ENCODE measurements at places on chromosomes 11 and 22.

DNA sequence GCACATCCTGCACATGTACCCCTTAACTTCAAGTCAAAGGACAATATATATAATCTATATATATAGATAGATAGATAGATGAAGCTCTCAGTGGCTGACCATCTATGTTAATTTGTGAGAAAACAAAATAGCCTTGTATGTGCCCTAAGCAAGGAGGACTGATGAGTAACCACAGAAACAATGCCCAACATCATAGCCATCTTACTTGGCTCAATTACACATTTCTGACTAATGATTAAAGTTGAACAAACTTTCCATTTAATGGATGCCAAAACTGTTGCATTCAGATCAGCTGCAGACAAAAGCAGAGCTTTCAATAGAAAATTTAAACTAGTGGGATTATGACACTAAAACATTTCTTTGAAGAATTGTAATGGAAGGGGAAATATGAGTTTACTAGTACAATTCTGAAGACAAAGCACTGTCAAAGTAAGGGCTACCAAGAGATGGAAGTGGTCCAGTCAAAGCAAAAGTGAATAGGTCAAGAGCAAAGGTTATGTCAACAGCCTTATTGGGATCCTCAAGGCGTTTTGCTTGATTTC lies 1188.2 kb upstream of the RAG2 start:
- no peak for DNase-seq

DNA sequence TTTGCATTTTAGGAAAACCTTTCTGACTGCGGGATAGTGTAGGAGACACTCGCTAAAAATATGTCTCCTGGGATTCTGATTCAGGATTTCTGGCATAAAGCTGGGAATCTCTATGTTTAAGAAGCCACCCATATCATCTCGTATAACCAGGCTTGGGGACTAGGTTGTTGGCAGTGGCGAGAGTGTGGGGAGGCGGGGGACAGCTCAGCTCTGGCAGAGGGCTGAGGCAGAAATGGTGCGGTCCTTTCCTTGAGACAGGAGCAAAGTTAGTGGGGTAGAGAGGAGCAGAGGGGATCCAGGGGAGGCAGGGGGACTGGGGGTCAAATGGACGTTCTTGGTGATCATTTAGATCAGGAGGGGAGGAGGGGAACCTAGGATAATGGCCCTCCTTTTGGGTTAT lies 74.3 kb downstream of the TEAD1 start:
- DNase-seq: no peak

GRCh38 chr22:29230972-29231875 lies 25.5 kb downstream of the EMID1 start:
- no peak for DNase-seq

GRCh38 chr11:43459246-43459645 lies 100.5 kb downstream of the TTC17 start:
- DNase-seq: no peak

- DNase-seq: peak; percentile 24
These were observed 39.7 kb upstream of the AKIP1 start for GRCh38 chr11:8871171-8871775.

GRCh38 chr11:82989628-82990404 lies 81.9 kb downstream of the RAB30 start:
- no peak for DNase-seq

- DNase-seq: no peak
These were observed 128.9 kb downstream of the DBX1 start for GRCh38 chr11:20031155-20032001.

DNA sequence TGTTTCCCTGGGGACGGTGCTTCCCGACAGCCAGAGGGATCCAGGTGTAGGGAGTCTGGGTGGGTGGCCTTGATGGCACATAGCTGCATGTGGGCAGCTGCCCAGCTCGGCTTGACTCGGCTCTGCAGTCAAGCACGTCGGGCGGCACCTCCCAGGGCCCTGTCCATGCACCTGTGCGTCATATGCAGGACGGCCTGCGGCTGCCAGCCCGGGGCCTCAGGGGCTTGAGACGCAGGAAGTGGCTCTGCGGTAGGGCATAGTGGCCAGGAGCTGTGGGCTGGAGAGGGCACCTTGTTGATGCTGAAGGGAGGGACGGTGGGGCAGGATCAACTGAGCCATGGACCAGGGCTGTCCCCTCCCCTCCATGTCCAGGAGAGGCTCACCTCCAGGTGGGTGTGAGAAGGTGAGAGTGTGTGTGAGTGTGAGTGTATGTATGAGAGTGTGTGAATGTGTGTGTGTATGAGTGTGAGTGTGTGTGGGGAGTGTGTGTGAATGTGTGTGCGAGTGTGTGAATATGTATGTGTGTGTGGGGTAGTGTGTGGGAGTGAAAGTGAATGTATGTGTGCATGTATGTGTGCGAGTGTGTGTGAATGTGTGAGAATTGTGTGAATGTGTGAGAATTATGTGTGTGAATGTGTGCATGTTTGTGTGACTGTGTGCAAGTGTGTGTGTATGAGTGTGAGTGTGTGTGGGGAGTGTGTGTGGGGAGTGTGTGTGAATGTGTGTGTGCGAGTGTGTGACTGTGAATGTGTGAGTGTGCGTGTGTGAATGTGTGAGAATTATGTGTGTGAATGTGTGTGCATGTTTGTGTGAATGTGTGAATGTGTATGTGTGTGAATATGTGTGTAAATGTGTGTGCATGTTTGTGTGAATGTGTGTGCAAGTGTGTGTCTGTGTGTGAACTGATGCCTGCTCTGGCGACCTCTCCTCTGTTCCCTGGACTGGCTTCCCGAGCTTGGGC lies 5.7 kb upstream of the SUN2 start:
- no peak for DNase-seq

- DNase-seq: peak; percentile 49
These were observed 23.4 kb upstream of the RIC3 start for GRCh38 chr11:8192016-8192895.

GRCh38 chr22:47613606-47614350 lies 851.3 kb downstream of the TBC1D22A start:
- no peak for DNase-seq

DNA sequence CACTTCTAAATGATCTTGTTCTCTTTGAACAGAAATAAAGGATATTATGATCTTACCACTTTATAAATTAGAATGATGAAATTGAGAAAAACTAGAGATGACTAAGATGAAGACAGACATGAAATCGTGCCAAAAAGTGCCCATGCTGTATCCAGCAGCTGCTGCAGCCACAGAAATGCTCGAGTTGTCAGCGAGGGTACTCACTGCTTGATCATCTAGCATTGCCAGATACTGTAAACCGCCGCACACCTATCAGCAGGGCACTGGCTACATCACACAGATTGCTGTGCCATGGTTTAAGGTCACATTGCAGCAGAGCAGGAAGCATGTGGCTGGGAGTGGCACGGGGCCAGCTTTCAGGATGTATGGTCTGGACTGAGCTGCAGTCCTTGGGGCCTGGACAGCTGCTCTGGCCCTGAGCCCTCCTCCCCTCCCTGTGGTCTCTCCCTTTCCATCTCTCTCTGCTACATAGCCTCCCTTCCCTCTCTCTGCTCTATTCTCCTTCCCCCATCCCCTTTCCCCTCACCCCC lies 51.0 kb upstream of the SEPTIN5 start:
- peak; percentile 79 for DNase-seq

- no peak for DNase-seq
These were observed 6.1 kb downstream of the ARHGAP8 start for GRCh38 chr22:44758344-44758973.

- DNase-seq: no peak
These were observed 4.0 kb downstream of the APBB1 start for GRCh38 chr11:6414874-6415328.

- DNase-seq: no peak
These were observed 54.3 kb downstream of the CTNND1 start for GRCh38 chr11:57815877-57816276.

GRCh38 chr22:19040888-19041703 lies 81.1 kb downstream of the DGCR2 start:
- DNase-seq: no peak

- DNase-seq: peak; percentile 51
These were observed 40.9 kb upstream of the MUC5AC start for GRCh38 chr11:1116666-1117390.

DNA sequence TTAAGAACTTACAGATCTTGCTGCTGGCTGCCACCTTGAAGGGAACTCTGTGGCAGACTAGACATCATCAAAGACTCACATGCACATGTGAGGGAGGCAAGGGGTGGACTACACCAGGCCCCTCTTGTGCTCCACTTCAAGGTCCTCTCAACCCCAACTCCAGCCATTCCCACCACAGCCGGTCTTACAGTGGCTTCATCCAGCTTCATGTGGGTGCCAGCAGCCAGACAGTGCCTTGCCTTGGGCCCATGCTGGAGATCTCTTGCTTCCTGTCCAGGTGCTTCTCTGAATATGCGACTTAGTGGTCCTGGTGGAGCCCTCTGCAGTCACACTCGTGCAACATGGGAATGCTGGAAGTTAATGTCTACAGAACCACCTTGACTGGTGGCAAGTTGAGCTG lies 44.6 kb upstream of the WNT7B start:
- DNase-seq: no peak

DNA sequence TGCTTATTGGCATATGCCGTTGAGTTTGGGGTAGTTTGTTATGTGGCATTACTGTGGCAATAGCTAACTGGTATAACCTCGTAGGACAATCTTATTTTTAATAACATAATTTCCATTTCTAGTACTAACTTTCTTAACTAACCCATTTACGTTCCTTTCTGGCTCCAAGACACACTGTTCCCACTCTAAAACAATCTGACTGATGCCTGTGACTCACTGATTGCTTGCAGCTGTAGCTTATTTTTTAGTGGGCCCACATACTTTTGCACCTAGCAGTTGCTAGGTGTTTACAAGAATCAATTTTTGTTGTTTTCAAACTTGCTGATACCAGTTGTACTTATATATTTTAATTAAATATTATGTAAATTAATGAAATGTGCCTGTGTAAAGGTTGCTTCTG lies 52.2 kb downstream of the FAT3 start:
- no peak for DNase-seq

- no peak for DNase-seq
These were observed 1.8 kb upstream of the PRG2 start for GRCh38 chr11:57392066-57392762.

- no peak for DNase-seq
These were observed 103.4 kb upstream of the USP47 start for GRCh38 chr11:11738370-11738769.

DNA sequence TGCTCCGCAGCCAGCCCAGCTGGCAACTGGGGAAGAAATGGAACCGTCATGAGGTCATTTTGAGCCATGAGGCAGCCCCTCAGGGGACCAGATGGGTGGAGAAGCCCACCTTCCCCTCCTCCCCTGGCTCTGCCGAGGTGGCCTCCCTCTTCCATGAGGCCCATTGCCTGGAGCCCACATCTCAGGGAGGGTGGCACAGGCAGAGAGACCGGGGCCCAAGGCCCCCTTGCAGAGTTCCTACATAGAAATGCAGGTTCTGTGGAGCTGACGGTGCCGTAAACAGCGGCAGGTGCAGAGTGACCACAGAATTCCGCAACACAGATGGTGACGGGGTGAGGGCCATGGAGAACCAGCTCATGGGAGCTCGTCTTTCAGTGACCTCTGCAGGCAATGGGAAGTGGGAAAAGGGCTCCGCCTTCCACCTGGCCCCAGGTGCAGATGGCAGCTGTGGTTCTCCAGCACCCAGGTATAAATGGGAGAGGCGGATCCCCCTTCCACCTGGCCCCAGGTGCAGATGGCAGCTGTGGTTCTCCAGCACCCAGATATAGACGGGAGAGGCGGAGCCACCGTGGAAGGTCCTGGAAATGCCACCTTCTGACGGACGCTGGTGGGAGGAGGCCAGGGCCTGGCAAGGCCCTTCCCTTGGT lies 765.4 kb downstream of the BRD1 start:
- DNase-seq: peak; percentile 94

- no peak for DNase-seq
These were observed 167.3 kb downstream of the NTM start for GRCh38 chr11:131537748-131538147.

DNA sequence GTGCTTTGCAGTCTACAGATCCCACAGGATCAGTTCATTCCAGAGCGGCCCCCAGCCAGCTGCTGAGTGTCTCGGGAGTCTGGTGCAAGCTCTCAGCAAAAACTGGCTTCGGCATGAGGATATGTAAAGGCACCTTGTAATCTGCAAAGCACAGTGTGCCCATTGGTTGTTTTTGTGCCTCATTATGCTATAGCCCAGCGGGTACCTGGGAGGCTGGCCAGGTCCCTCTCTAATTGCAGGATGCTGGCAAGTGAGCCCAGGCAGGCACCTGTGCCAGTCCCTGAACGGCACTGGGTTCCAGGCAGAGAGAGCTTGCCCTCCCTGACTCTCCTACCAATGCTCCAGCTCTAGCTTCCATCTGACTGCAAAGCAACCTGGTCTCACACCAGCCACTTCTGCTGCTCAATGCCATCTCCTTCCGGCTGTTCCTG lies 128.7 kb downstream of the DSCAML1 start:
- no peak for DNase-seq

DNA sequence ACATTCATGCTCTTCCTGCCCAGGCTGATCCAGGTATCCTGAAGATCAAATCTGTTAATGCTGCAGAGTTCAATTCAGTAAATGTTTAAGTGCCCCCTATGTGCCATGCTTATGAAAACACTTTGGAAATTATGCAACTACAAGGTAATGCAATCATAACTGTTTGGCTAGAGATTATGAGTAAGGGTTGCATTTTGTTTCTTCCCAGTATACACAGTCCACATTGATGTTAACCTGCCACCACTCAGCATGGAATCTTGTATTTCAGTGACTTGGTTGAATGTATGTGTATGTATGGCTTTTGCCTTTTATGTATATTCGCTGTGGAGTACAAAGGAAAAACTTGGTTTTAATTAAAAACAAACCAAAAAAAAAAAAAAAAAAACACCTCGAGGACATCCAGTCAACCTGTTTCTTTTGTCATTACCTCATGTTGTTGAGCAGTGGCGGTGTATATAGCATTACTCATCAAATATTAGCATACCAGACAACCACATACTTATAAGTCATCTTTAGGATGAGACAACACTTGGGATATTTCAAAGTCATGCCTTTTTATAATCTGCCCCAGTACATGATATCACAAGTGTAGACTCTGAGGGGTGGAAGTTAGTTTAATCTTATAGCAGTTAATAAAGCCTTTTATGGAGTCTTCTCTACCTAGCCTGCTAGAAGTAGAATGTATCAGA lies 86.1 kb upstream of the HORMAD2 start:
- DNase-seq: no peak

DNA sequence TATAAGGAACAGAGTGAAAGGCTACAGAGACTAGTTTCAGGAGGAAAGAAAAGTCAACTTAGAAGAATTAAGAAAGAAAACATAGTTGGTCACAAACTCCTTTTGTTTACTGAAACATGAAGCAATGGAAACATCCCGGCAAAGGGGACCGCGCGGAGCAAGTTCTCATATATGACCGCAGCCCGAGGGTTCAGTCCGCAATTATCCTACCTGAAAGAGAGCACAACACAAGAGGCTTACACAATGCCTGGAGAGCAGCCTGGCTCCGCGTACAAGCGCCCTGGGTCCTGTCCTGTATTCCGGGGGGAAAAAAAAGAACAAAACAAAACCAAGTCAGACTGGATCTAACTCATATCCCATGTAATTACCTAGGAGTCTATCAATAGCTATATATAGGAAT lies 12.3 kb downstream of the RBM4B start:
- DNase-seq: no peak

DNA sequence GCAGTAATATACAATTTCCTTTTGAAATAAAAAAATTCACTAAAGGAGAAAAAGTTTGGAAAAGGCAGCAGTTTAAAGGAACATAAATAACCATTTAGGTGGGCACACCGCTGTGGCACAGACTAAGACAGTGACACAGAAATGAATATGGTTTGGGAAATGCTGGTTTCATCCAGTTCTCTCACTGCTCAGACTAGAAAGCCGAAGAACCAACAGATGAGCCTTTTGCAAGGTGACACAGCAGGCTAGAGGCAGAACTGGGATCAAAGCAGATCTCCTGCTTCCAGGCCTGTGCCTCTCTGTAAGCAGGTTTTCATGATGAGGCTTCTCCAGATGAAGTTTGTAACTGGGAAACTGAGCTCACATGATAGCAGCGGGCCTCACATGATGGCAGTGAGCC lies 380.0 kb upstream of the NARS2 start:
- no peak for DNase-seq

Measured in pancreas (tissue), 10 donors.